Stimulated activated CD4-positive, alpha-beta T cell treated with anti-CD3 and anti-CD28 coated beads, Interleukin-1b, Interleukin-23, amount 100 ng/mL, for 4 hours (primary cell): ENCODE measurements at places on chromosomes 7 and 10.

- no peak for DNase-seq
Observed at GRCh38 chr7:87398446-87398845, 53.0 kb downstream of the CROT start.

DNA sequence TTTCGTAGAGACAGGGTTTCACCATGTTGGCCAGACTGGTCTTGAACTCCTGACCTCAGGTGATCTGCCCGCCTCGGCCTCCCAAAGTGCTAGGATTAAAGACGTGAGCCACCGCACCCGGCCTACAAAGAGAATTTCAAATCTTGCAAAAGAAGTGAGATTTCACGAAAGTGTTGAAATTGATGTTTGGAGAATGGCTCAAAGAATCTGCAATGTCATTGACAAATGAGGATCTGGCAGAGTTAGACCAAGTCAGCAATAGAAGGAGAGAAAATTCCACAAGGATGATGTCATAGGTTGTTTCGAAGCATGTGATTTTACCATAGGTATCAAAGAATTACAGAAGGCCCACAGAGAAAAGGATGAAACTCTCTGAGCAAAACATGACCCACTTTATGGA is 71.7 kb downstream of the LYZL2 start:
- DNase-seq: no peak

- no peak for DNase-seq
Observed at GRCh38 chr10:64379898-64380297, 858.7 kb downstream of the REEP3 start.

GRCh38 chr10:14382022-14382421 is 51.3 kb upstream of the FRMD4A start:
- peak; percentile 37 for DNase-seq

GRCh38 chr7:149869867-149870266 is 3.9 kb upstream of the ATP6V0E2 start:
- DNase-seq: no peak

DNA sequence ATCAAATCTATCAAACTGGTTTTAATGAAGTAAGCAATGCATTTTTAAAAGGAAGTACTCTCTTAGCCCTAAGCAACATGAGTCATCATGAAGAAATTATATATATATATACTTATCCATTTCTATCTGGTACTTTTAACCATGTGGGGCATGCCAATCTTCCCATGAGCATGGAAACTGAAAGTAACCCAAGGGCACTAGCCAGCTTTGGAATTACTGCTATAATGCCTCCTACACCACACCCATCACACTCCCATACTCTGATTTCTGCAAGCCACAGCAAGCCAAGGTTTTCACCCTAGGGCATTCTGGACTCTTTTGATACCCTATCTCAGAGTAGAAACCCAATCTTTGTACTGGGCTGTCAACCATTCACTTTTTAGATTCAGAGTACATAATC is 204.6 kb downstream of the IMMP2L start:
- DNase-seq: no peak

- no peak for DNase-seq
Observed at GRCh38 chr10:32956365-32957197, 1.4 kb downstream of the ITGB1 start.

- no peak for DNase-seq
Observed at GRCh38 chr10:37473906-37474305, 348.5 kb downstream of the ANKRD30A start.

GRCh38 chr7:94406696-94407095 is 12.0 kb downstream of the COL1A2 start:
- no peak for DNase-seq

DNA sequence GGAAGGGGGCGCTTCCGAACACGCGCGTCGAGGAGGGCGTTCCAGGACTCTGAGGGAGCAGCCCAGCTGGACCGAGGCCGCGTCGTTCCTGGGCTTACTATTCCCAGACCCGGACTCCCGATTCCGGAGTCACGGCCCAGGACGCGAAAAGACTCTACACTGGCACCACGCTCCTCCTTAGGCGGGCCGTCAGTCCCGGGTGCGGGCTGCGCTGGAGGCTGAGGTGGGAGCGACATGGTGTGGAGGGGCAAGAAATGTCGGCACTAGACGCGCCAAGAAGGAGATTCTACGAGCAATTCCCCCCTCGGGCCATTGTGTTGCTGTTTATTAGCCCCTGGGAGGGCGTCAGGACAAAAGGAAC is 584 bp upstream of the RUNDC3B start:
- DNase-seq: no peak
